ENCODE measurements at places on chromosomes 5 and 9.

DNA sequence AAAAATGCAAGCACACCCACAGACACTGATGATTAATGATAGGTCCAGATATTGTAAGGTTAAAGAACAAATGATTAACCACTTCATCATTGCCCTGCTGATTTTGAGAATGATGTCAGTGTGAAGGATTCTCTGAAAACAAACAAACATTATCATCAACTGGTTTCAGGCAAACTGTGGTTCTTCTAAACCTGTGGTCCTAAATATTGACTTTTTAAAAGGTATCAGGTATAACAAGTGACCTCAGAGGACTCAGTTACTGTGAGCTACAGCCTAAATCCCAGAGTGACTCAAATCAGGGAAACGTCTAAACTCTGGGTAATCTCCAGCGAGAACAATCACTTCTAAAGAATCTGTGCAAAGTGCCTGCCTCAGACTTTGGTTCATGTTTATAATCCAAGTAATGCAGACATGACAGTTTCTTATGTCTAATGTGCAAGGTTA lies 172.3 kb upstream of the CDH6 start:
- DNase-seq, result no peak

GRCh38 chr9:72509053-72509452 lies 12.4 kb upstream of the TMC1 start:
- DNase-seq, result no peak

DNA sequence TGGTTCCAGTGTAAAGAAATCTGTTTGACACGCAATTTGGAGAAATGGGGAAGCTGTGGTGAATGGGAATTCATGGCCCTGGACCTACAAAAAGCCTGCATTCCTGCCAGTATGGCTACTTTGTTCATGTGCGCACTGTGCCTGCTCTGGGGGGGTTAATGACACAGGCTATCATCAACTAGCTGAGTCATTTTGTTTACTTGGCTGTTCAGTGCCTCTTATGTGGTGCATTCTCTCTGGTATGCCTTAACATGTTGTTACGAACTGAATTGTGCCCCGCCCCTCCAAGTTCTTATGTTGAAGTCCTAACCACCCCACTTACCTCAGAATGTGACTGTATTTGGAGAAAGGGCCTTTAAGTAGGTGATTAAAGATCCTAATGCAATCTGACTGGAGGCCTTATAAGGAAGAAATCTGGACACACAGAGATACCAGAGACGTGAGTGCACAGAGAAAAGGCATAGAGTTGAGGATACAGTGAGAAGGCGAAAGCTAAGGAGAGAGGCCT lies 20.4 kb upstream of the UBAP1 start:
- peak; percentile 66 for DNase-seq

GRCh38 chr5:65213921-65214525 lies 267.7 kb downstream of the ADAMTS6 start:
- DNase-seq, result no peak

GRCh38 chr9:21966140-21966851 lies 27.9 kb downstream of the CDKN2A start:
- DNase-seq, result no peak

DNA sequence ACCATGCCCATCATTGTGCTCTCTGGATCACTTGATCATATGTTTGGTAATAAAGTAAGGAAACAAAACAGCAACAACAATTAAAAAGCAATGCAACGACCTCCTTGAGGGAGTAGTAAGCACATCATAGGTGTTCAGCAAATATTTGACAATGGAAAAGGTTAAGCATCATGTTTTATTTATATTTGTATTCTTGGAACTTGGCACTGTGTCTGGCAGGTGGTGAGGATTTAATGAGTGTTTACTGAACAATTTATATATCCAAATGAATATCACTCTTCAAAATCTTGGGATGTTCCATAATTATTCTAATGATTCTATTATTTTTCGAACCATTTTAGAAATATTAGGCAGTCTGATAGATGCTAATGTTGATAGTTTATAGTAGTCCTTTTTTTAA lies 6.2 kb downstream of the PIP5K1B start:
- DNase-seq, result no peak

GRCh38 chr9:69500896-69501295 lies 171.3 kb downstream of the APBA1 start:
- DNase-seq, result no peak

DNA sequence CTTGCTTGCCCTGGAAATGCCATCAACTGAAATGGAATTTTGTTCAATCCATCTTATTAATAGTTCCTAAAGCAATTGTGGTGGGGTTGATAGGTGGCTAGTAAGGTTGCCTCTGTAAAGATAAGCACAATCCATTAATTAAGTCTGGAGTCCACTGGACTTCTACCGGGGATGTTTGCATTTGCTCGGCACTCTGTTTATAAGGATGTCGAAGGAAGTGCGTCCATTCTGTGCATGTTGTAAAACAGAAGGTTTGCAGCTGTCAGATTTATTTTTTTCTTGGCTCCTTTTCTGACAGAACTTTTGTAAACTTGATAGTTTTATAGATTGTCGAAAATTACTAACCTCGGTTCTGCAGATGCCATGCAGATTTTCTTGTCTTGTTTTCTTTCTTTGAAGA lies 12.8 kb upstream of the TNFAIP8 start:
- DNase-seq, result no peak

- DNase-seq, result peak; percentile 49
These were observed 214.3 kb downstream of the GNA14 start for GRCh38 chr9:77433675-77434445.

- peak; percentile 49 for DNase-seq
These were observed 16.7 kb upstream of the MTMR12 start for GRCh38 chr5:32329395-32329834.

- DNase-seq, result no peak
These were observed 46.9 kb upstream of the RGS7BP start for GRCh38 chr5:64458948-64459347.

- no peak for DNase-seq
These were observed 2025.5 kb upstream of the NUDT12 start for GRCh38 chr5:105587963-105588662.

DNA sequence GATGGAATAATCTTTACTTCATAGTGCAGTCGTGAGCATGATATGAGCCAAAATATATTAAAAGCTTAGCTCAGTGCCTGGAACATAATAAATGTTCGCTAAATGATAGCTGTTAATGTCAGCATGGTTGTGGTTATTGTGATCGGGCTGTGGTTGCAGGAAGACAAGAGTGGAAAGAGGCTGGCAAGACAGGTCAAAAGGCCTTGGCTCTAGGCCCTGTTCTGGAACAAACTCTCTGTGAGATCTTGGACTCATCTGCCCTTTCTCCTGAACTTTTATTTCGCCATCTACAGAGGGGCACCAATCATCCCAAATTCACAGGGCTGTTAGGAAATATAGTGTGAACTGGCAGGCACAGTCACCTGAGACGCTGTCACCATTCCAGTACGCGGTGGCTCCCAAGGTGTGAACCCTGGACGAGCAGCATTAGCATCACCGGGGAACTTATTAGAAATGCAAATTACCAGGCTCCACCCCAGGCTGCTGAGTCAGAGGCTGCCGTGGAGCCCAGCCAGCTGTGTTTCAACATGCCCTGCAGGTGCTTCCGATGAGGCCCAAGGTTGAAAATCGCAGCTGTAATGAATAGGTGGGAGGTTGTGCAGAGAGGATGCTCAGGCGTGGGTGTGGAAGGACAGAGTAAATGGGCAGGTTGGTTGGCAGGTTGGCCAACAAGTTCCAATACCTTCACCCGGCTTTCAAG lies 50.2 kb upstream of the SAP30L start:
- DNase-seq, result peak; percentile 79

DNA sequence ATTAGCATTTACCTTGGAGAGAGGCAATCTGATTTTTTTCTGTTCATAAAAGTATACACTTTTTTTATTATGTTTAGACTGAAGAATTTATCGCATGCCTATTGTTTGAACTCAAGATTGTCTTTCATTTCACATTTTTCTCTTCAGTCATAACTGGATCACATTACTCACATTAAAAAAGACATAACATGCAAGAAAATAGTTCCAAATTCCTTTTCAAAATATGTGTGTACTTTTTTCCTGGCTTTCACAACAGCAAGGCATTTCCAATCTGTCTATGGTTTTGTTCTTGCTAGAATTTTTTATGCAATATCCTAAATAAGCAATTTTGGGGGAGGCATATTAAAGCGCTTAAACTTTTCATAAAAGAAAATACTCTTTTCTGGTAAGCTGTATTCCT lies 21.2 kb downstream of the FTMT start:
- no peak for DNase-seq

DNA sequence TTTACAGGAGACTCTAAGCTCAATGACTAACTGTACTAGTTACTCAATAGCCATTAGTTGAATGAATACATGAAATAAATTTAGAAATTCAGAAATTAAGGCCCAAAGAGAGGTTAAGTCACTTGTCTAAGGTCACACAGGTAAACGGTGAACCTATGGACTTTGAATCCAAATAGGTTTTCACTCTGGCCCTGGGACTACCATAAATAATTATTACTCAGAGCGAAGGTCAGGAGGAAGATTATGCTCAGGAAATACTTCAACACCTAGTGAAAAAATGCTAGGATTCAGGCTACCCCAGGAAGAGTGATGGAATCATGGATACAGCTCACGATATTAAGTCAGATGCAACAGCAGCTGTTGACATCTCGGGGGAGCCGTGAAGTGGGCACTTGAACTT lies 417.4 kb downstream of the GABRG2 start:
- DNase-seq, result no peak

DNA sequence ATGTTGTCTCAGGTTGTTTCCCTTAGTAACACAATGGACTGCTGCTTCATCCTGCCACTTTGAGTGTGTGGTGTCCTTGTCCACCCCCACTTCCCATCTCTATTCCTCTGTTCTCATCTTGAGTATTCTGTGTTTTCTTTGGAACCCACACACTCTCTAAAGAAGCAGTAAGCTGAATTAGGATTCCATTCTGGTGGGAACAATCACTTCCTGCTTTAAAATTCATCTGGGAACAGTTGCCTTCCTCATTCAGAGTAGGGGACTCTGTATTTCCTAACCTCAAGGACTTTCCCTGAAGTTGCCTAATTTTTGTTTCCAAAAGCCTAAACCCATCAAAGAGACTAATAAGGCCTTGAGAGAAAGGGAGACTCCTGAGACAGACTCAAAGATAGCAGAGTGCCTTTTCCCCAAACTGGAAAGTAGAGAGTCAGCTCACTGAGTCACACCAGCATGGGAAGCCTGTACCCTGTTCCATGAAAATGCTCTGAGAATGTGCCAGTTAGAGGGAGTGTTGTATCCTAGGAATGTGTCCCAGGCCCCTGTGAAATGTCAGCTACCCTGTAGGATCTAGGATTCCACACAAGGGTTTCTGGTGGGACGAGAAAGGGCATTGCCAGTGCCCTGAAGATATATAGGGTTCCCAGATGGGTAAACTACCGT lies 63.6 kb downstream of the CCDC192 start:
- no peak for DNase-seq

- no peak for DNase-seq
These were observed 779.6 kb downstream of the CDH18 start for GRCh38 chr5:19208397-19208796.

DNA sequence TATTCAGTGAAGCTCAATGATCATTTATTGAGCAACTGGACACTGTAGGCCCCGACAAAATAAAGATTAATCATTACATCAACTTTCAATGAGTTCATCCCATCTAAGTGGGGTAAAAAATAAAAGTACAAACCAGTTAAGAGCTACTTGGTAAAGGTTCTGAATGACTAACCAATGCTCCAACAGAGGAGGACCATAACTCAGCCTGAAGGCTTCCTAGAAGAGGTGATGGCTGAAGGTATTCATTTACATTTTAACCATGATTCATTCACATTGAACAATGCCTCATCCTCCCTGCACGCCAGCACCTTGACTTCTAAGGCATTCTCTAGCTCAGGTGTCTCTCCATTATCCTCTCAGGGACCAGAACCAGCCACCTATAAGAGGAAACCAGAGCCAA lies 201.4 kb downstream of the ZNF462 start:
- no peak for DNase-seq

- no peak for DNase-seq
These were observed 7.7 kb downstream of the TRIM32 start for GRCh38 chr9:116694785-116695291.

DNA sequence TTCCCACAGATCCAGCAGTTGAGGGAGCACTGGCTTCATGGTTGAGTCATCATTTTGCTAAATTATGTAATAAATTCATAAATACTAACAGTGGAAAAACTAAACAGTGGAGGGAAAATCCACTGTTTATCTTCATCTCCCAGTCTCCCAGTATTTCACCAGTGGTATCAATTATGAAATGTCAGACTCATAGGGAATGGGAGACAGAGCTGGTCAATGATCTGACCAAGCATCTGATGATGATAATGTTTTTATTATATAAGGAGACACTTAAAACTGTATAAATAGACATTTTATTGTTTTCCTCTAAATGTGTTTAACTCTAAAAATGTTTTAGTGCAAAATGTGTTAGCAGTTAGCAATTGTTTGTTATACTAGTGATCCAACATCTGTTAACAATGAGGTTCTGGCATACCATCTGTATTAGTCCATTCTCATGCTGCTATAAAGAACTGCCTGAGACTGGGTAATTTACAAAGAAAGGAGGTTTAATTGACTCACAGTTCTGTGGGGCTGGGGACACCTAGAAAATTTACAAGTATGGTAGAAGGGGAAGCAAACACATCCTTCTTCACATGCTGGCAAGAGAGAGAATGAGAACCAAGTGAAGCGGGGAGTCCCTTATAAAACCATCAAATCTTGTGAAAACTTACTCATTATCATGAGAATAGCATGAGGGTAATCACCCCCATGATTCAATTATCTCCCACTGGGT lies 11.8 kb upstream of the REEP5 start:
- DNase-seq, result no peak

GRCh38 chr5:389891-390622 lies 52.9 kb upstream of the EXOC3 start:
- no peak for DNase-seq

GRCh38 chr9:111094958-111095357 lies 56.7 kb upstream of the LPAR1 start:
- no peak for DNase-seq

- DNase-seq, result no peak
These were observed 283.9 kb downstream of the ADAMTS6 start for GRCh38 chr5:65197531-65198455.

DNA sequence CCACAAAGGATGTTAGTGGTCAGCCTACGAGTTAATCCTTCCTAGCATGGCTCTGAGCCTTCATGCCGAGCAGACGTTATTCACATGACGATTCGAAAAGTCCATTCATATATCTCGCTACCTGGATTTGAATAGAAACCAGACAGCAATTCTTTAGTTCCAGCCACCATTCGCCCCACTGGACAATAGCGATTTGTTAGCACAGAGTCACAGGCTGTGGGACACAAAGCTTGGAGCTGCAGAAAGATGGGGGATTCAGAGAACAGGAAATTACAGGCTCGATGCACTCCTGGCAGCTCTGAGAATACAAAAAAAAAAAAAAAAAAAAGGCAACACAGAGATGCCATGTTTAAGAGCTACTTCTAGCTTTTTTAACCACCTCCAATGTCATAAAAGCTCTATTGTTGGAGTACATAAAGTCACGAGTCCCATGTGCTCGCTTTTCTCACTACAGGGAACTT lies 110.7 kb downstream of the NR6A1 start:
- peak; percentile 76 for DNase-seq
